ENCODE measurements at places on chromosomes 5 and 9.

GRCh38 chr9:120714846-120715388, 647 bp upstream of the MEGF9 start:
- no peak for DNase-seq

DNA sequence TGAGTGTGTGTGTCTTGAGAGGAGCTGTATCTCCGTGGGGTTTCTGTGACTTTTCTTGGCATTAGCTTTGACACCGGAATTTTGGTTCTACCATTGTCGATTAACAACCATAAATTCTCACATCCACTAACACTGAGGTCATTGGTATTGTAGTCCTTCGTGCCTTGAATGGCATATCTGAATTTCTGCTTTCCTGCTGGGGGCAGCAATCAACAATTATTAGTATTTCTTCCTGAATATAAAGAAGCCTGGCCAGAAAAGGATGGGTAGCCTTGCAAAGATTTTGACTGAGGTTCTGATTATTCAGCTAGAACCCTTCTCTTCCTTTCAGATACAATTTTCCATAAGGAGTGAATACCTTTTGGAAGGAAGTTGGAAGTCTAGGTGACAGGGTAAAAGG, 33.5 kb upstream of the SHOC1 start:
- DNase-seq, result no peak

DNA sequence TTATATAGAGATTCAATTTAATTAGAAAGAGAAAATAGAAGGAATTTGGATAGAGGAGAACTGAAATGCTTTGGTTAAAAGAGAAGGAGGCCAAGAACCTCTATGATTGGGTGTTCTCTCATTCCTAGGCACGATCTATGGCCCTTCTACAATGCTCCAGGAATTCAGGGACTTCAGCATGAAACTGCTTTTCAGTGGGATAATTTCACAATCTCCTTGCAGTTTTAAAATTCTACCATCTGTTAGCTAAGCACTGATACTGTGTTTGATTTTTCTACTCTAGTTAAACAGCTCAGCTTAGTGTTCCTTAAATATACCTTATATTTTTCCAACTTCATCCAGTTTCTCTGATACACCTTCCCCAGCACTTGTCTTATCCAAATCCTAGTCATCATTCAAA, 141.9 kb downstream of the SSBP2 start:
- DNase-seq, result no peak

DNA sequence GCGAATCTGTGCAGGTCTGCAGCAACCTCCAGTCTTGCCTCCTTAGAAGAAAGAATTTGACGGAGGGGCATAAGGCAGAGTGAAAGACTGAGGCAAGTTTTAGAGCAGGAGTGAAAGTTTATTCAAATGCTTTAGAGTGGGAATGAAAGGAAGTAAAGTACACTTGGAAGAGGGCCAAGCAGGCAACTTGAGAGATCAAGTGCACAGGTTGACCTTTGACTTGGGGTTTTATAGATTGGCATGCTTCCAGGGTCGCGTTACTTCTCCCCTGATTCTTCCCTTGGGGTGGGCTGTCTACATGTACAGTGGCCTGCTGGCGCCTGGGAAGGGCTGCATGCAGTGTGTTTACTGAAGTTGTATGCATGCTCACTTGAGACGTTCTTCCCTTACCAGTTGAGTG, 127.2 kb upstream of the FER start:
- no peak for DNase-seq

- no peak for DNase-seq
Observed at GRCh38 chr5:65861830-65862241, 64.5 kb upstream of the ERBIN start.

DNA sequence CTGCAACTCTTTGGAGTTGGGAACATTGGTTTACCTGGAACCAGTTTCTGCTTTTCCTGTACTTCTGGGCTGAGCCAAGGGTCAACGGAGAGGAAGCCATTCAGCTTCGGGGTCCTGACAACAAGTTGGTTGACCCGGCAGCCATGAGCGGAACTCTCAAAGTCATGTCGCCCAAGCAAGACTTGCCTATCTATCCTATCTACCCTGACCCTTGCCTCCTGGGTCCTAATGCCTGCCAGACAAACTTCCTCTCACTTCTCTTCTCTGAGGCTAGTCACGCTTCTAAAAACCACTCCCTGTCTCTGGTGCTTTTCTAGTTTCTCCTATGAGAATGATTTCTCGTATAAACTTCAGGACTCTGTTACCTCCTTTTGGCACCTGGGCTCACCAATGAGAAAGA, 44.7 kb upstream of the CRHBP start:
- no peak for DNase-seq

All from activated naive CD4-positive, alpha-beta T cell (primary cell).